H54 (cell line): ENCODE measurements at places on chromosomes 2 and 18.

- DNase-seq: no peak
Observed at GRCh38 chr2:237639836-237640220, 12.4 kb downstream of the LRRFIP1 start.

GRCh38 chr2:106970471-106971261 is 84.7 kb upstream of the ST6GAL2 start:
- DNase-seq: no peak

- no peak for DNase-seq
Observed at GRCh38 chr18:10488017-10488416, 33.6 kb downstream of the APCDD1 start.

GRCh38 chr18:54938506-54938905 is 20.8 kb downstream of the CCDC68 start:
- DNase-seq: no peak

DNA sequence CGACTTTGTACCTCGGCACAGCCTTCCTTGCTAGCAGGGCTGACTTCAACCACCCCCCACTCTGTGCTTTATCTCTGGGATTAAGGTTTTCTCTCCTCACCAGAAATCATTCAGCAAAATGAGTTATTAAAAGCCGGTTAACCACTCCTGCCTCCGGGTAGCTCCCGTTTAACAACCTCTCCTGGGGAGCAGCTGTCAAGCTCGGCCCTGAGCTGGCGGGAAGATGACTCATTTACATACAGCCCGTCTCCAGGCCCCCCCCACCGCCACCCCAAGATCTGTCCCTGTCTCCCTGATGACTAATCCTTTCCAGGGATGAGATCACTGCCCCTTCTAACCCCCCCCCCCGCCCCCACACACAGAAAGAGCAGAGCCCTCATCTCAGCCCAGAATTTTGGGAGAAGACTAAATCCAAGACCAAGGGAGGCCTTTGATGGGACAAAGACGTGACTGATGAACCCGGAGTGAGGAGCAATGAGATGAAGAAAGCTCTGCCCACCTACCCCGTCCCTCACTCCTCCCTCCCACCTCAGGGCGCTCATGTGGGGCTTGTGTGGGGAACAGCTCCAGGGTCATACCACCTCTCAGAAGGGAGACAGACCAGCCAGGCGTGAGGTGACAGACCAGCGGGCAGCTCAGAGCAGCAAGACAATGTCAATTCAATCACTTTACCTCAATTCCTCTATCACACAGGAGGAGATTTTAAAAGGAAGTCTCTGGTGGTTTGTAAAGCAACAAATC is 131.4 kb downstream of the MSH2 start:
- peak; percentile 95 for DNase-seq
